ENCODE measurements at places on chromosomes 11 and 22. TPM values are rescaled to one million over a fixed set of nuclear protein-coding genes. Genes with fewer than 3 reads are reported as not detected.
A peak's percentile ranks its signal among the peaks of the same experiment; 100 is the strongest.

PLAAT4 gene
- polyA plus RNA-seq: 98.6 TPM

PARVG gene
- 214 TPM for polyA plus RNA-seq

GRCh38 chr22:28570696-28571373 is 108.8 kb downstream of the TTC28 start:
- DNase-seq: no peak

- DNase-seq: peak; percentile 42
These were observed 365.0 kb downstream of the TBC1D22A start for GRCh38 chr22:47127441-47127871.

FAM180B gene
- polyA plus RNA-seq: not detected

PCF11 gene
- 36.5 TPM for polyA plus RNA-seq

HOATZ gene
- polyA plus RNA-seq: not detected

CYTH4 gene
- 35.3 TPM for polyA plus RNA-seq

OR6T1 gene
- polyA plus RNA-seq: not detected

DNA sequence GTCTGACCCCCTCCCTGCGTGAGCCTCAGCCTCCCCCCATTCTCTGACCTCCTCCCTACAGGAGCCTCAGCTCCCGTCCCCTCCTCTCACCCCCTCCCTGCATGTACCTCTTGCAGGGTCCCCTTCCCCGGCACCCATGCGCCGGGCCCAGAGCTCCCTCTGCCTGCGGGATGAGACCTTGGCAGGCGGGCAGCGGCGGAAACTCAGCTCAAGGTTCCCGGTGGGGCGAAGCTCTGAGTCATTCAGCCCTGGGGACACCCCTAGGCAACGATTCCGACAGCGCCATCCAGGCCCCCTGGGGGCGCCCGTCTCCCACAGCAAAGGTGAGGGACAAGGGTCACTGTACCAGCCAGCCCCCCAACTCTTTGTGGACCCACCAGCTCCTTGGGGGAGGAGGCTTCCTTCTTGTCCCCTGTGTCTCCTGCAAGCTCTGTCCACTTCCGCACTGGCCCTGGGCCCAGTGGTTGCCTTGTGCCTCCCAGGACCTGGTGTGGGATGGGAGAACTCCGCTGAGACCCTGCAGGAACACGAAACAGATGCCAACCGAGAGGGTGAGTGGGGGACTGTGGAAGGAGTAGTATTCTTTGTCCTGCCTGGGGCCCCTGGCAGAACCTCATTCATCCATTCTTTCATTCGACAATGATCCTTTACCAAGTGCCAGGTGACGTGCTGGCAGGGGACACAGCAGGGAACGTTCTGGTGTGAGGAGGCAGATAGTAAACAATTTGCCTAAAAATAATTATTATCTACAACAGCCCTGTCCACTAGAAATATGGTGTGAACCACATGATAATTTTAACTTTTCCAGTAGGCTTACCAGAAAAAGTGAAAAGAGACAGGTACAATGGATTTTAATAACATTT is 3.7 kb upstream of the RPS6KA4 start:
- DNase-seq: peak; percentile 92

GRM5 gene
- not detected for polyA plus RNA-seq
